ENCODE measurements at places on chromosomes 13 and 19.

DNA sequence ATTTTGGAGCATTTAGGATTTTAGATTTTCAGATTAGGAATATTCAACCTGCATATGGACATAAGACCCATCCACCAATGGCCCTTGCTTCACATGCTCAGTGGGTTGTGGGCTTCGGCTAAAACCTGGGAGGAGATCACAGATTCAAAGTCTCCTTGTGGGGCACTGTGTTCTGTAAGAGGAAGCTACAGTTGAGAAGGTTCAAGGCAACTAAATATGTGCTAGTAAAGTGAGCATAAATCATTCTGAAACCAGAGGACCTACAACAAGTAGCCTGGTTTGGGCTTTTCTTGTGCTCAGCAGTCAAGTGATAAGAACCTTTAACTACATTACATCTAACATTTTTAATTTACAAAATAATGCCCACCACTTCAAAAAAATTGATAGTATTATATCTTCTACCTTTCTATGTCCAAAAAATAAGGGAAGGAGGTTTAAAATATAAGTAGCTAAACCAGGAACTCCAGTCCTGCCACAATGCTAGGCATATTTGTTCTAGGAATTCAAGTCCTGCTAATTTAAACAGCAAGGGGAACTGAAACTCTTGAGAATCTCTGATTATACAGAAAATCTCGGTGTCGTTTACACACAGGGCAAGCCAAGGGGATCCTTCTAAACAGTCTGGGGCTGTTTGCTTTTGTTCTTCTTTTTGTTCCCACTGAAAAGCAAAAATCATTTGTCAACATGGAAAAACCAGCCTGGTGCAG, 36.6 kb downstream of the FOXO1 start:
- no peak for DNase-seq

DNA sequence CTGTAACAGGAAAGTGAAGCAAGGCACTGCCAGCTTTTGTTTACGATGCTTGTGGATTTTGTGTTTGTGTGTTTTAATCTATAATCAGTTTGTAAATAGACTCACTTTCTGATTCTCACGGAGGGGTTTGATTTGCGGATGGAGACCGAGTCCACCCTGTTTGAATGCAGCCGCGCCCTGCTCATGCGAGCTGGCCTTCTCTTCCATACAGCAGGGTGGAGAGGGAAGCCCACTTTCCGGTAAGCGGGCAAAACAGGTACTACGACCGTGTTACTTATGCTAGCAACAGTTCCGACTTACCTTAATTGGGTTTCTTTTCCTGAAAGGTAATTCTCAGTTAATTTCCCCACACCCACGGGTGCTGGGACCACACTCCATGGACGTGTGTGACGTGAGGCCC, 33.1 kb downstream of the ADPRHL1 start:
- DNase-seq, result no peak

DNA sequence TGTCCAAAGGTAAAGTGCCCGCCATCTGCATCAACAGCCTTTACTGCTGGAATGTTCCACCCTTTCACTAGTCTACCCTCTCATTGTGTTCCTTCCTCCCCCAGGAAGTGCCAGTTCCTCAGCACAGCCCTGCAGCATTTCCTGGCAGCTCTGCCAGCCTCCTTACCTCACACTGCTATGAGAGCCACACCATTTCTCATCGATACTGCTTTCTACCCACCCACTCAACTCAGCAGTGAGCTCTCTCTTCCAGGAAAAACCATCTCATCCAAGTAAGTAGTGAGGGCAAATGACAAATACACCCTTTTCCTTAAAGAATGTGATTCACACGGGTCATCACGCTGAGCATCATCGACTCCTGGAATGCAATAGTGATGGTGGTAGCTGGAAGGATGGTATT, 19.8 kb downstream of the UQCRFS1 start:
- DNase-seq, result no peak

DNA sequence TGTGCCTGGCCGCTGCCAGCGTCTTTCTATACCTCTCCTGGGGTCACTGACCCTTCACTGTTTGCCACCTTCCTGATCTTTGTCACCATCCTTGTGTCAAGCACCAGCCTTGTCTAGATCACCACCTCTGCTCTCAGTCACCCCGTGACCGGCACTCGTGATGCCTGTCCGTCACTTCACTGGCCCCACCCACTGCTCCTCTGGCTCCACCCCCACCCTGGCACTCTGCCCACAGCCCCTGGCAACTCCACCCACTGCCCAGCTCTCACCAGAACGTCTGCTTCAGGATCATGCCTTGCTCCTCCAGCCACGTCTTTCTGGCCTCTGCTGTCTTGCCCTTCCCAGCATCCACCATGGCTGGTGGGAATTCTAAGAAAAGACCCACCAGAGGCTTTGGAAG, 24.8 kb upstream of the PLA2G4C start:
- DNase-seq, result no peak

GRCh38 chr19:40594657-40595091, 6.5 kb upstream of the LTBP4 start:
- DNase-seq, result no peak

GRCh38 chr19:50695251-50696093, 24.1 kb downstream of the SHANK1 start:
- DNase-seq, result no peak

DNA sequence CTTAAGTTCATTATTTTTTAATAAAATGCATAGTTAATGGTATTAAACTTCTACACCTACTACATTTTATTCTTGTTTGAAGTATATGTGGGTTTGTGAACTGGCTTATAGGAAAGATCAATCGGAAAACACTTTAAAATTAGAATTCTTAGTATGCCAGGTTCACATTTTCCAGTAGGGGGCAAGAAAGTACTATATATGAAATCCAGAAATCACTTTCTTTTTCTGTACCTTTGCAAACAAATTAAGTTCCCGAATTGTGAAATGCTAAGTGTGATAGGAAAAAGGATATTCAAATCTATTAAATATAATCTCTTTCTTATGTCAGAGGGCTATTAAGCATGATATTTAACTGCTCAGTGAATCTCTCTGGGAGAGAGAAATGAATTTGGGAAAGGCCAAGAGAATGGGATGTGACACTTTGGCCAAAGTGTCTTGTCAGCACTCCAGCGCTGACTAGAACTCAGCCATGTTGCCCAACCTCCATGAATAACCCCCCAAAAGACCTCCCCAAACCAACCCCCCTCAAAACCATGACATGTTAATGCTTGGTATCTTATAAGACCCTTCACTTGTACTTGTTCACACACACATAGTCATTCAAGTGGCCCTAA, 122.6 kb upstream of the SLC10A2 start:
- DNase-seq, result no peak

GRCh38 chr19:58091251-58091995, 6.6 kb downstream of the ZSCAN18 start:
- no peak for DNase-seq

GRCh38 chr19:2221918-2222317, 14.2 kb downstream of the PLEKHJ1 start:
- DNase-seq, result no peak

DNA sequence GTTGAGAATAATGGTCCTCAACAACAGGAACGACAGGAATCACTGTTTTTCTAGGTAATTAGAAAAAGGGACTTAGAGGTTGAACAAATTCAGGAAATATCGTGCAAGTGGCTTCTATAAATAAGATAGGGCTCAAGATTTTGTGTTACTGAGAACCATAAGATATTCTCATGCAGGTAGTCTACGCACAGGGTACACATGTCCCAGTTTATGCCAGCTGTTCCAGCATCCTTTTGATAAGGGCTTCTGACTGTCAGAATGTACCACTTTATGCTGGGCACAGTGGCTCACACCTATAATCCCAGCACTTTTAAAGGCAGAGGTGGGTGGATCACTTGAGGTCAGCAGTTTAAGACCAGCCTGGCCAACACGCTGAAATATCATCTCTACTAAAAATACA, 32.1 kb downstream of the RBM26 start:
- no peak for DNase-seq

DNA sequence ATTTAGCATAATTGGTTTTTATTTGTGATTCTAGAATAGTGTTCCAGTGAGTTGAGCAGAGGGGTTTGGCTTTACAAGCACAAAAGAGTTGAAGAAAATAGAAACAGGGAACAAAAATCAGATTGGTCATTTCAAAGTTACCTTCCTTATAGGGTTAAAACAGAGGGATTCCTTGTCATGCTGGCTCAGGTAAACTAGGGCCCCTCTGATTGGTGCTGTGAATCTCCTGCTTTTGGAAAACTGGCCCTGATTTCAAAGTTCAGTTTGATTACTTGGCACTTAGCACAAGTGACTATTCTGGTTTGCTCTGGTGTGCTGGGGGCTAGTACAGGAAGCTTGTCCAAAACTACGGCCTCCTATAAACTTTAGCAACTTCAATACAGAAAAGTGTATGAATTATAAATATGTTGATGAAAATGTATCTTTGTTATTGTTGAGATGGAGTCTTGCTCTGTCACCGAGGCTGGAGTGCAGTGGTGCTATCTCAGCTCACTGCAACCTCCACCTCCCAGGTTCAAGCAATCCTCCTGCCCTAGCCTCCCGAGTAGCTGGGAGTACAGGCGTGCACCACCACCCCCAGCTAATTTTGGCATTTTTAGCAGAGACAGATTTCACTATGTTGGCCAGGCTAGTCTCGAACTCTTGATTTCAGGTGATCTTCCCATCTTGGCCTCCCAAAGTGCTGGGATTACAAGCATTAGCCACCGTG, 1.9 kb upstream of the MRPS31 start:
- DNase-seq, result no peak

DNA sequence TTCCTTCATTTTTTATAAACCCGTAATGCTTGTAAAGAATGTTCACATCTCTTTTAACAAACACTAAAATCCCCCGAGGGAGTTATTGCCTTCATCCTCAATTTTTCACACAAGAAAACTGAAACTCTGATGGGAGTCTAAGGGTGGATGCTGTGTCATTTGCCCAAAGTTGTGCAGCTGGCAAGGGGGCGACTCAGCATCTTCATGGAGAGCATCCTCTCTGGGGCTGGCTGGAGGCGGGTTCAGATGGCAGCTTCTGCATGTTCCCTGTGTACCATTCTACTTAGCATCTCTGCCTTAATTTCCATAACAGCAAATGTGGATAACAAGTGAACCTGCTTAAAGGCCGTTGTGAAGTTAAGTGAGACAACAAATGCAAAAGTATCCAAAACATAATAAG, 256.4 kb downstream of the IRS2 start:
- DNase-seq, result no peak

DNA sequence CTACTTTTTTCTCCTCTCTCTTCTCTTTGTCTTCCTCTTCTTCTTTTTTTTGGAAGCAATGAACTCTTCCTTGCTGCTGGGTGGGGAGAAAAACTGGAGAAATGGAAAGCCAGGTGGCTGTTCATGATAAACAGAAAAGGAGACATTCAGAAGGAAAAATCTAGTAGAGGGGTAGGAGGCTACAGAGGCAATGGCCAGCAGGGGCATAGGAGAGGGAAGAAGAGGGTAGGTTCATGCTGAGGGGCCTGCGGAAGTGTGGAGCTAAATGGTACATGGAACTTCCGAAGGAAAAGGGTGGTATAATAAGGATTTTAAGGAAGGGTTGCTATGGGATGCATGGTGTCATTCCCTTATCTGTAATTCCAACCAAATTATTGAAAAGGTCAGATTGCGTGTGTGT, 17.5 kb upstream of the HS6ST3 start:
- DNase-seq, result no peak

- DNase-seq, result no peak
Observed at GRCh38 chr19:30881281-30881680, 468.0 kb downstream of the TSHZ3 start.

GRCh38 chr19:46896076-46896794, 35.4 kb downstream of the ARHGAP35 start:
- DNase-seq, result no peak

DNA sequence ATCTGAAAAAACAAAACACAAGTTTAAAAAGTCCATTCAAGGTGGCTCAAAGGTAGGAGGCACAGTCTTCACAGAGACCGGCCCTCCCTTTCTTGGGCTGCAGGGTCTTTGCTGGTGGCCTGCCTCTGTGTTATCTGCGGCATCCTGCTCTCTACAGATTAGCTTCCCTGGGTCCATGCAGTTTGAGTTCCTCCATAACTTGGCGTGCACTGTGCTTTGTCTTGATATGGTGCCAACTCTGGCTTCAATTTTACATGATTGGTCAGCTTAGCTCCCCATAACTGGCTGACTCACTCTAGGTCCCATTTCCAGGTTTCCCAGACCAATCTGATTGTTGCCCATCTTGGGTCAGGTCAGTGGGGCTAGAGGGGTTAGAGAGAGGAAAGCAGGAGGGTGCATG, 41.8 kb downstream of the TPT1 start:
- no peak for DNase-seq

DNA sequence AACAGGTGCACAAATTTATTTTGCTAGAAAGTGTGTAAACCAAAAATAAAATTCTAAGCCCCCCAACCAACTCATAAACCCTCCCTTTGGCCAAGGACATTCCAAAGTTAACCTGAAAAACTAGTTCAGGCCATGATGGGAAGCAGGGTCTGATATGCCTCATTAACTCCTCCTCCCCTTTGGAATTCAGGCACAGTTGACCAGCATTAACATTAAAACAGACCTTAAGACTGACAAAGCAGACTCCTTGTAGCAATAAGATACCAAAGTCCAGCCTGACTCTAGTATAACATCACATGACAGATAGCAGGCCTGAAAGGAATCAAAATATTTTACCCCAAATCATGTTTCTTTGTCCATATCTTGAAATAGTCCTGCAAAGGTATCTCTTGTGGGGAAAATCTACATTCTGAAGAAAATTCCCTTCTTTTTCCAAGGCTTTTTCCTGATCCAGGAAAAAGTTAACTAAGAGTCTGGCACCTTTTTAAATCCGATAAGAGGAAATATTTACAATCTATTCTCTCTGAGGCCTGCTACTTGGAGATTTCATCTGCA, 19.7 kb downstream of the NEK5 start:
- no peak for DNase-seq

DNA sequence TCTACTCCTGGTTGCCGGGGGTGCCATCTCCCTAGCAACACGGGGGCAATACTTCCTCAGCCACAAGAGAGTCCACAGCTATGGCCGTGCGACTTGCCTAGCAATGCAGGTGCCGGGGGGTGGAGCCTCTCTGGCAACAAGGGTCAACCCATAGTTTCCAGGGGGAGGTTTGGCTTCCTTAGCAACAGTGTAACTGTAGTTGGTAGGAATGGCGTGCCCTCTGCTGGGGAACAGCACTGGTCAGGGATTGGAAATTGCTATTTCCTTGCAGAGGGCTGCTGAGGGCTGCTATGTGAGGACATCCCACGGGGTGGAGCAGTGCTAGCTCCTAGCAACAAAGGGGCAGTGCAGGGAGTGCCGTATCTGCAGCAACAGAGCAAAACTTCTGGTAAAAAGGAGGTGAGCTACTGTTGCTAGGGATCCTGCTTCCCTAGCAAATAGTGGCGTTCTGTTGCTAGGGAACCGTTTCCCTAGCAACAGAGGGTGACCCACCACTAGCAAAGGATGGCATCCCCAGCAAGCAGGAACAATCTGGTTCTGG, 7.0 kb upstream of the TMC4 start:
- peak; percentile 37 for DNase-seq

All from SW 1271 (cell line).